ENCODE measurements at places on chromosomes 11 and 22.

- no peak overlapping the region for H3K27ac ChIP-seq
- H3K4me1 ChIP-seq = no peaks in the 10 kb centered on the region
- no peaks in the 10 kb centered on the region for H3K36me3 ChIP-seq
- H3K27me3 ChIP-seq = peaks cover 40% of the 10 kb centered on the region
- no peak overlapping the region for H3K4me3 ChIP-seq
- DNase-seq = no peak
These were observed 152.2 kb downstream of the ST3GAL4 start for GRCh38 chr11:126507646-126508045.

DNA sequence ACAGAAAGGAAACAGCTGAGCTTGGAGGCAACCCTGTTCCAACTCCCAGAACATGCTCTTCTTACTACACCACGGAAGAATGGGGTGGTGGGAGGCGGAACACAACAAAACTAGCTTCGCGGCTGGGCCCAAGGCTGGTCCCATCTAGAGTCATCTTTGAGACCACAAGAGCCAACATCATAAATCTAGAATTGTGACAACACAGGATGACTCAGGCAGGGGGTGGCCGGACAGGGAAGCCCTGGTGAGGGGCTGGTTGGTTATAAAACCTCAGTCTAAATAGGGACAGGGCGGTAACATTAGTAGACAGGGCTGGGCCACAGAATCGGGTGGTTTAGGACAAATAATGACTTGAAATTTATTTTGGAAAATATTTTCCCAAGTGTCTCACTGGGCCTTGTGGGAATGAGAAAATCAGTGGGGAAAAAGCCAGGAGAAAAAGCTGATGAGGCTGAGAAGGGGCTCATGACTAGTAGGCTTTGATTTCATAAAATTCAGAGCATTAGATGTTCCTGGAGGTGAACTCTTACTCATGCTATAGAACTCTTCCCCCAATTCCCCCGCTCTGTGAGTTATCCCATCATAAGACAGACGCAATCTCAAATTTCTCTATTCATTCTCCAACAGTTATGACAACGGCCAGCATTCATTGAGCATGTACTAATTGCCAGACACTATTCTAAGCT, 151.8 kb upstream of the TIMP3 start:
- no peaks in the 10 kb centered on the region for H3K27me3 ChIP-seq
- H3K27ac ChIP-seq = no peak overlapping the region
- no peak for DNase-seq
- no peaks in the 10 kb centered on the region for H3K36me3 ChIP-seq

GRCh38 chr11:85953491-85954143, 98.4 kb downstream of the CCDC83 start:
- H3K4me1 ChIP-seq = no peaks in the 10 kb centered on the region
- H3K4me3 ChIP-seq = no peak overlapping the region
- peaks cover 15% of the 10 kb centered on the region for H3K36me3 ChIP-seq
- H3K27me3 ChIP-seq = no peaks in the 10 kb centered on the region
- DNase-seq = no peak

GRCh38 chr11:10638316-10638925, 55.1 kb downstream of the IRAG1 start:
- no peaks in the 10 kb centered on the region for H3K4me1 ChIP-seq
- no peak overlapping the region for H3K27ac ChIP-seq
- no peaks in the 10 kb centered on the region for H3K27me3 ChIP-seq
- H3K36me3 ChIP-seq = no peaks in the 10 kb centered on the region
- DNase-seq = no peak

DNA sequence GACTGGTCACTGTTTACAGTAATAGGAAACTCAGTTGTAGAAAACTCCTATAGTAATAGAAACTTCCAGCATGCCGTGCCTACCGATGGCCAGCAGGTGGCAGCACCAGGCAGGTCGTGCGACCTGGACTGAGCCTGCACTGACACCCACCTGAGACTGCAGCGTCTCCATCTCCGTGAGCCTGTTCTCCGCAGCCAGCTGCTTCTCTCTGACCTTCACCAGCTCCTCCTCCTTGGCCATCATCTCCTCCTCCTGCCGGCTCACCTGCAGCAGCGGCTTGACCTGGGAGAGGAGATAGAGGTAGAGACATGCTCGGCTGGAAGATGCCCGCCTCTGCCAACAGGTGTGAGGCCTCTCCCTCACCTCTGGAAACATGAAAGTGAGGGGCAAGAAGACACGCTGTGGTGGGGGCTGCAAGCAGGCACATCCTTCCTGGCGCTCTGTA, 48.5 kb downstream of the APOL1 start:
- H3K4me1 ChIP-seq = peaks cover 21% of the 10 kb centered on the region
- H3K36me3 ChIP-seq = peaks cover 32% of the 10 kb centered on the region
- H3K27me3 ChIP-seq = no peaks in the 10 kb centered on the region
- H3K27ac ChIP-seq = peak overlapping the region; percentile 71
- DNase-seq = no peak

GRCh38 chr22:45055936-45056335, 46.1 kb upstream of the PHF21B start:
- H3K36me3 ChIP-seq = no peaks in the 10 kb centered on the region
- H3K4me3 ChIP-seq = no peak overlapping the region
- H3K27ac ChIP-seq = no peak overlapping the region

- H3K4me3 ChIP-seq = no peak overlapping the region
- H3K36me3 ChIP-seq = no peaks in the 10 kb centered on the region
- H3K4me1 ChIP-seq = no peaks in the 10 kb centered on the region
- H3K27me3 ChIP-seq = no peaks in the 10 kb centered on the region
- no peak for DNase-seq
These were observed 6.8 kb upstream of the P2RY6 start for GRCh38 chr11:73265278-73265810.

- DNase-seq = no peak
- no peaks in the 10 kb centered on the region for H3K27me3 ChIP-seq
- H3K4me3 ChIP-seq = peak overlapping the region; percentile 19
- peaks cover 8% of the 10 kb centered on the region for H3K4me1 ChIP-seq
- H3K36me3 ChIP-seq = no peaks in the 10 kb centered on the region
These were observed 11.4 kb downstream of the EHF start for GRCh38 chr11:34632105-34632791.

- H3K36me3 ChIP-seq = no peaks in the 10 kb centered on the region
- H3K4me3 ChIP-seq = peak overlapping the region; percentile 53
- H3K4me1 ChIP-seq = peaks cover 15% of the 10 kb centered on the region
- no peak for DNase-seq
- no peaks in the 10 kb centered on the region for H3K27me3 ChIP-seq
These were observed 34.4 kb downstream of the PRDM11 start for GRCh38 chr11:45180848-45181192.

DNA sequence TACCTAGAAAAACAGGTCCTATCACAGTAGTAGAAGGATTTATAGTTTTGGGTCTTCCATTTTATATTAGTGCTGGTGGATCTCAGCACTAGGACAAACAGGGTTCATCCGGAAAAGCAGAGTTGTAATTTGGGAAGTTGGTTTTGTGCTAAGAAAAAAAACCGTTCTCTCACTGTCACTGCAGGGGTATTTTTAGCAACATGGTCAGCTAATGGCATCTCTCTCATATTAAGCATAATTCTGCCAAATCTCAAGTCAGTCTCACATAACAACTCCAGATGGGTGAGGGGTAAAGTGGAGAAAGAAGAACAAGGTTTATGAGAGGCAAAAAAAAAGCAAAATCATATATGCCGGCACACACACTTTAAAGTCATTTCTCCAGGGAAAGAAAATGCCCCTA, 51.6 kb upstream of the GDPD4 start:
- no peak overlapping the region for H3K27ac ChIP-seq
- H3K36me3 ChIP-seq = no peaks in the 10 kb centered on the region
- H3K4me1 ChIP-seq = no peaks in the 10 kb centered on the region
- H3K27me3 ChIP-seq = no peaks in the 10 kb centered on the region
- DNase-seq = no peak

DNA sequence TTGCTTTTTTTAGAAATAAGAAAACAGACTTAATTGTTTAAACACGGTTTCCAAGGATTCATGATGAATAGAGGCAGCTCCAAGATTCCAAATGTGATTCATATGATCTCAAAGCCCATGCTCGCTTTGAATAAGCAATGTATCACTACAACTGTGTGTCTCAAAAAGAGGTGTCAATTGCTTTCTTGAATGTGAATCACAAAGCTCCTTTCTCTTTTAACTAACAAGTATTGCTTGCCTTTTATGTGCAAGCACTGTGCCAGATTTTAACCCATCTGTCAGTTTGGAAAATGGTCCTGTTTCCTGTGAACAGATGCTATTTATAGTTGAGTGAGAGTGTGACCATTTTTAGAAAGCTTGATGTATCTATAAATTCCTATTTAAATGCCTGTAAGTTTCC, 6.5 kb downstream of the OOSP1 start:
- H3K4me3 ChIP-seq = no peak overlapping the region
- DNase-seq = no peak
- no peaks in the 10 kb centered on the region for H3K36me3 ChIP-seq
- no peaks in the 10 kb centered on the region for H3K4me1 ChIP-seq

GRCh38 chr22:48714231-48714630, 1113.4 kb downstream of the BRD1 start:
- H3K4me1 ChIP-seq = no peaks in the 10 kb centered on the region
- no peak for DNase-seq
- H3K36me3 ChIP-seq = no peaks in the 10 kb centered on the region
- H3K4me3 ChIP-seq = no peak overlapping the region
- H3K27ac ChIP-seq = no peak overlapping the region
- no peaks in the 10 kb centered on the region for H3K27me3 ChIP-seq

DNA sequence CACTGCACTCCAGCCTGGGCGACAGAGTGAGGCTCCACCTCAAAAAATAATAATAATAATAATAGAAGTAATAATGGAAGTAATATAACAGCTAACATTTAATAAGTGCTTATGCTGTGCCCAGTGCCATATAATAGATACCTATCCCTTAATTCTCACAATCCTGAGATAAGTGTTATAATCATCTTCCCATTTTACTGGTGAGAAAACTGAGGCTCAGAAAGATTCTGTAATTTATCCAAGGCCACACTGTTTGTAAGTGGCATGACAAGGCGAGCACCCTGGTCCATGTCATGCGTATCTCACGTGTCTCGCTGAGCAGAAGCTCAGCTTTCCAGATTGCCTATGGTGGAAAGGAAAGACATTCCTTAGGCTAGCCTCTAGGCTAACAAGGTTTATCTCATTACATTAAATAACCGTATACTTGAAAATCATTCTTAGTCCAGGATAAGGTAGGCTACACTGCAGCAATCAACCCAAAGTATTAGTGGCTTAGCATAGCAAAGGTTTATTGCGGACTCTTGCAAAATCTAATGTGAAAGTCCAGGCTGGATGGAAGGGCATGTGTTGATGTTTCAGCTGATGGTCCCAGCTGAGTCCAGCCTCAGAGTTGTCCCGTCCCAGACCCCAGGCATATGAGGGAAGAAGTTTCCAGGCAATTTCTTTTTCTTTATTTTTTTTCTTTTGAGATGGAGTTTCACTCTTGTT, 15.0 kb upstream of the LDLRAD3 start:
- H3K4me3 ChIP-seq = no peak overlapping the region
- no peaks in the 10 kb centered on the region for H3K27me3 ChIP-seq
- DNase-seq = no peak
- no peak overlapping the region for H3K27ac ChIP-seq
- peaks cover 10% of the 10 kb centered on the region for H3K4me1 ChIP-seq

- no peaks in the 10 kb centered on the region for H3K36me3 ChIP-seq
- H3K4me1 ChIP-seq = no peaks in the 10 kb centered on the region
- H3K27me3 ChIP-seq = no peaks in the 10 kb centered on the region
- H3K4me3 ChIP-seq = no peak within 1 kb of the TSS
- H3K27ac ChIP-seq = peak within 1 kb of the TSS; percentile 17
- DNase-seq = no peak
These were observed at the start of gene TMPRSS5 for GRCh38 chr11:113705871-113706655. Gene TMPRSS5 (minus strand): TSS chr11:113706308. CDS start chr11:113706224, 84 bp downstream.

- no peak overlapping the region for H3K4me3 ChIP-seq
- no peak overlapping the region for H3K27ac ChIP-seq
- no peaks in the 10 kb centered on the region for H3K36me3 ChIP-seq
These were observed 7.7 kb upstream of the LTO1 start for GRCh38 chr11:69682681-69683326.

DNA sequence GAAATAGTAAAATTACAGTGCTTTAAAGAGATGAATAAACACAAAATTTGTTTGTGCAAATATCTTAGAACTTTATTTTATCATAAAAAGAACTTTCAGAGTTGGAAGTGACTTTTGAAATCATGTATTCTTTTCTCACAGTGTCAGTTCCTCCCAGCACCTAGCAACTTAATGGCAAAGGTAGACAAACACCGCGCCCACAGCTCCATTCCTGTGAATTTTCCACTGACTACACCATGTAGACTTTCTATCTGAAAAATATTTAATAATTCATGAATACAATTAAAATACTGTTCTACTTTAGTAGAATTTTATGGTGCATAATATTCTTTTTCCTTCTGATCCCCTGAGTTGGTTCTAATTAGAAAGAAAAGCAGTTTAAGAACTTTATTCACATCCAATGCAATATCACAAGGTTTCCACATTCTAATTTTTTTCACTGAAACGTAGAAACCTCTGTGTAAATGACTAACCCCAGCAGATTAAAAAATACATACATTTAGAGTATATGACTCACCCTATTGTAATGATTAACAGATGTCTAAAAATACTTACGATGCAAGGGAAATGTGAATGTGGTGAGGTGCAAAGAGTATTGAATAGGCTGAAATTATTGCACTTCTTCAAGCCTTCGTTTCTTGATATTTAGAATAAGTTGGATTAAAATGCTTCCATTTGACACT, 218.2 kb upstream of the CCDC179 start:
- no peaks in the 10 kb centered on the region for H3K36me3 ChIP-seq
- no peak for DNase-seq
- H3K27ac ChIP-seq = no peak overlapping the region
- no peaks in the 10 kb centered on the region for H3K27me3 ChIP-seq
- no peak overlapping the region for H3K4me3 ChIP-seq
- no peaks in the 10 kb centered on the region for H3K4me1 ChIP-seq

DNA sequence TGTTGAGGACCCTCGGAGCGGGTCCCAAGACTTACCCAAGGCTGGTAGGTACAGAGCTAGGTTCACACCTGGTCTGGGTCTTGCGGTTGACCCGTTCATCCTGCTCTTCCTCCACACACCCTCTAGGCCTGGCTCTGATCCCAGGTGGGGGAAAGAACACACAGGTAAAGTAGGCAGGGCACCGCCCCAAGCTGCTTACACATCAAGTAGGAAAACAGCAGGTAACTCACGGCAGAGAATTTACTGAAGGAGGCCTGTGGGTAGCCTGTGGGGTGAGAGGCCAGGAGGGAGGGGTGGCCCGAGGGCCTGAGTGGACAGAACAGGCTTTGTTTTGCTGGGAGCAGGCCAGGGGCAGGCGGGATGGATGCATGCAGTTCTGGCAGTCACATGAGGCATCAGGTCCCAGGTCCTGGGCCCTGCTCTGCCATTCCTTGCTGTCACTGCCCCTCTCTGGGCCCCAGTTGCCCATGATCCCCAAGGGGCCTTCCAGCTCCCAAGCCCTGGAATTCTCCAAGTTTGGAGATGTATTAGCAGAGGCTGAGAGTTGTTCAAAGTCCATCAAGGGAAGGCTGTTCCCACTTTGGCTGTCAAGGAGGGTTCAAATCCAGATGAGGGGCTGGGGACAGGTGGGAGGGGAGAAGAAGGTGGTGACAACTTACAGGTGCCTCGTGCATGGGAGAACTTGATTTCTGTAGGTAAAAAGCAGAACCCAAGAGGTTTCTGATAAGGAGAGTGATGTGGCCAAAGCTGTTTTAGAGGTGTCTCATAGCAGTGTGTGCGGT, 5.7 kb downstream of the TSKU start:
- H3K27ac ChIP-seq = no peak overlapping the region
- peaks cover 32% of the 10 kb centered on the region for H3K4me1 ChIP-seq
- H3K4me3 ChIP-seq = no peak overlapping the region
- DNase-seq = no peak
- H3K27me3 ChIP-seq = no peaks in the 10 kb centered on the region

Measured in Panc1 (cell line).